ENCODE measurements at places on chromosomes 5 and 9. TPM values are rescaled to one million over a fixed set of nuclear protein-coding genes. Genes with fewer than 3 reads are reported as not detected.

DNA sequence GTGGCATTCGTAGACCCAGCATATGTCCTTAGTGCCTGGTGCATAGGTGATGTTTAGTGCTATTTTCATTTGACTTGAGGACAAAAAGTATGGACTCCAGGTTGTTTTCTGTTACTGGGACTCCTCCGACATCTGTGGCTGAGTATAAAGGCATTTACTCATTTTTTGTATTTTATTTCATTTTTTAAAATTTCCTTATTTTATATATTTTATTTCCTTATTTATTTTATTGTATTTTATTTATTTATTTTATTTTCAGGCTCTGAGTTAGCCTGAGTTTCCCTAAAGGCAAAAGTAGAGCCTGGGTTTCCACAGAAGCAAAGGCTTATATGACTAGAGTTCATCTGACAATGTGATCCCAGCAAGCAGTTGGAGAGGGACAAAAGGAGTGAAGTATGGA, 91.6 kb downstream of the FOCAD start:
- DNase-seq: no peak

- no peak for DNase-seq
These were observed 5.0 kb upstream of the CXXC5 start for GRCh38 chr5:139642891-139643871.

DNA sequence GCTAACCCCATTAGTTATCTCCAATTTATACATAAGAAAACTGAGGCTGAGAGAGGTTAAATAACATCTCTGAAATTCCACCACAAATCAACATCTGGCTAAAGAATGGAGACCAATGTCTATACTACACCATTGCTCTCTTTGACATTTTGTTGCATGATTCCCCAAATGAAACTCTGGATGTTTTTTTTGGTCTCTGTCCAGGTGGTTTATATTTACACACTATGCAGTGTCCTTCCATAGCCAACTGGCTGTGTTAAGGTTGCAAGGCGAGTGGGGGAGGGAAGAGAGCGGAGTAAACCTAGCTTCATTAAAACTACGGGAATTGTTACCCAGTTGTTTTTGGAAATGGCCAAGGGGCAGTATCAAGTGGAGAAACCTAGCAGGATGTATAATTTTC, 67.2 kb downstream of the KIF4B start:
- DNase-seq: no peak

DNA sequence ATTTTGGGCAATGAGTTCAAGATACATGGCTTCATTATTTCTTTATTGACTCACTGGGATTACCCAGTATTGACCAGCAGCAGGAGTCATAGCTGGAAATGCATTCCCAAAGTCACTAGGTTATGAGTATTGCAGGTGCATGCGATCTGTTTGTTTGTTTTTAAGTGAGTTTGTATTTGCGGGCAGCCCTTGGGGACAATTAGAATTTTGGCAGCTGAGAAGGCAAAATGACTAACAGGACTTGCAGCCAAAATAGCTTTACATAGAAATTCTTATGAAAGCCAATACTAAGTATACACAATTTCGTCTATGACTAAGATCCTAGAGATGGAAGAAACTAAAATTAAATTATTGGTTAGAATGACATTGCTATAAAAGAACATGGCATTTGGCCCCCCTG, 18.1 kb upstream of the RGMB start:
- DNase-seq: no peak

GRCh38 chr9:114409103-114409780, 21.5 kb upstream of the AKNA start:
- DNase-seq: no peak

DNA sequence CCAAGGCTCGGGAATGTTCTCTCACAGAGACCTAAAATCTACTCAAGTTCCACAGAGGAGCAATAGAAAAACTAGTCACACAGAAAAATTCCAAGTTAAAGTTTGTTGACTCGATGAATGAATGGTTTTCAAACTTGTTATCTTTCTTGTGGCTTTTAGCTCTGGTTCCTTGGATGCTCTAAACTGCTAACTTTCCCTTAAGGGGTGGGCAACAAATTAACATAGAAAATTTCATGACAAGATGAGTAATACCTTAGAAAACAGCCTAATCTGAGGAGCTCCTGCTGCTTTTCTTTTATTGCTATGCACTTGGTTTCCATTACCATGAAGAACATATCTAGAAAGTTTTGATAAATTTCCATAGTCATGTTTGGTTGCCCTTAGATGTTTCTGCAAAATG, 100.2 kb upstream of the CCDC112 start:
- no peak for DNase-seq

- DNase-seq: peak; percentile 6
These were observed 5.3 kb downstream of the CAMK2A start for GRCh38 chr5:150284311-150284710.

DNA sequence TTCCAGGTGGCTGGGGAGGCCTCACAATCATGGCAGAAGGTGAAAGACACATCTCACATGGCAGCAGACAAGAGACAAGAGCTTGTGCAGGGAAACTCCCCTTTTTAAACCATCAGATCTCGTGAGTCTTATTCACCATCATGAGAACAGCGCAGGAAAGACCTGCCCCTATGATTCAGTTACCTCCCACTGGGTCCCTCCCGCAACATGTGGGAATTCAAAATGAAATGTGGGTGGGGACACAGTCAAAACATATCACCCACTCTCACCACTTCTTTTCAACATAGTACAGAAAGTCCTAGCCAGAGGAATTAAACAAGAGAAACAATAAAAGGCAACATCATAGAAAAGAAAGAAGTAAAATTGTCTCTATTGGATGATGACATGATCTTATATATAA, 223.4 kb upstream of the SLC24A2 start:
- no peak for DNase-seq

DNA sequence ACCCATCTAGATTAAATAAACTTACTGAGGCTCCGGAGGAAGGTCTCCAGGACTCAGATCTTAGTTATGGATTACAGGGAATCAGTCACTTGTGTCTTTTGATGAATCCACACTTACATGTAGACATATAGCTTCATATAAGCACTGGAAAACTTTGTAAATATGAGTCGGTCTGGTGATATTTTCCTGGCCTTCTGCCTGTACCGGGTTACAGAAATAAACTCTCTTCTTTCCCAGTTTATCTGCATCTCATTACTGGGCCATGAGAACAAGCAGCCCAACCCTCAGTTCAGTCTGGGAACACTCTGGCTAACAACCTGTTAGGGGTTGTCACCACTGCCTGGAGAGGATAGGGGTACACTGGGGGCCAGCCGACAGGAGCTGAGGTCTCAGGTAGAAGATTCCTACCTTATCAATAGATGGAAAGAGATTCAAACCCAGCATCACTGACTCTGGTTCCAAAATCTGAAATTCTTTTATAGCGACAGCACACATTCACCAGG, 59.1 kb downstream of the THBS4 start:
- DNase-seq: no peak

- no peak for DNase-seq
These were observed 56.6 kb upstream of the LMNB1 start for GRCh38 chr5:126720369-126720768.

GRCh38 chr5:173202266-173202875, 32.6 kb downstream of the NKX2-5 start:
- DNase-seq: no peak

DNA sequence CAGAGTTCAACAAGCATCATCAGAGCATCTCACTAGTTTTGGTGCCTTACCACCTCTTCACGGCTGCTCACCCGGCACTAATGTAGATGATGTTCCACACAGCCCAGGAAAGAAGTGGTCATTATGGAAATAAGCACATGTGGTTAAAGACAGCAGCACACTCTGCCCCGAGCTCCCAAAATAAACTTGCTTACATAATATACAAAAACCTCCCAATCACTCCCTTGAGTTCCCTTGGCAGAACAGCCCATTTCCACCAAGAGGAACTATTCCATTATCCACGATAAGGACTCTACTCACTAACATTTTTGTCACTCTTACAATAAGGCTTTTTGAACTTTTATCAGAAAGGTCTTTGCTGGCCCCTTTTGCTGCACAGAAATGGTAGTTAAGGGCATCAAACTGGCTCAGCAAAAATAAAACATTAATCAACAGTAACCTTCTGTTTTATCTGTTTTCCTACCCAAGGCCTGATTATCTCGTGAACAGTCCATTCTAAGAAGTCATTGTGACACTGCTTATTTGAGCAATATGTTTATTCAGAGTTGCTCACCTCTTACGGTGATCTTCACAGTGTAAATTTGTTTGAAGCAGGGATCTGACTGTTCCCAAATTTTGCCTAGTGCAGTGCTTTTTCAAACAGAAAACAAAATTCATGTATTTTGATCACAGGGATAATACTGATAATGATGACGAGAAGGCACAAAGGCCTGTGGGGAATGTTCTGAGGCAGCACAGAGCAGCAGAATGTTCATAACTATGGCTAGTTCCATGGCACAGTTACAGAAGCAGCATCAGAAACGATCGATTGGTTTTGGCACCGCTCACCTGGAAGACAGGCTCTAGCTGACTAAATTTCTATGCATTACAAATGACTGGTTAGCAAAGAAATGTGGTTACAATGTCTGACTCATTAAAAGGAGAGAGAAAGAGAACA, 399.8 kb upstream of the PIK3R1 start:
- no peak for DNase-seq

DNA sequence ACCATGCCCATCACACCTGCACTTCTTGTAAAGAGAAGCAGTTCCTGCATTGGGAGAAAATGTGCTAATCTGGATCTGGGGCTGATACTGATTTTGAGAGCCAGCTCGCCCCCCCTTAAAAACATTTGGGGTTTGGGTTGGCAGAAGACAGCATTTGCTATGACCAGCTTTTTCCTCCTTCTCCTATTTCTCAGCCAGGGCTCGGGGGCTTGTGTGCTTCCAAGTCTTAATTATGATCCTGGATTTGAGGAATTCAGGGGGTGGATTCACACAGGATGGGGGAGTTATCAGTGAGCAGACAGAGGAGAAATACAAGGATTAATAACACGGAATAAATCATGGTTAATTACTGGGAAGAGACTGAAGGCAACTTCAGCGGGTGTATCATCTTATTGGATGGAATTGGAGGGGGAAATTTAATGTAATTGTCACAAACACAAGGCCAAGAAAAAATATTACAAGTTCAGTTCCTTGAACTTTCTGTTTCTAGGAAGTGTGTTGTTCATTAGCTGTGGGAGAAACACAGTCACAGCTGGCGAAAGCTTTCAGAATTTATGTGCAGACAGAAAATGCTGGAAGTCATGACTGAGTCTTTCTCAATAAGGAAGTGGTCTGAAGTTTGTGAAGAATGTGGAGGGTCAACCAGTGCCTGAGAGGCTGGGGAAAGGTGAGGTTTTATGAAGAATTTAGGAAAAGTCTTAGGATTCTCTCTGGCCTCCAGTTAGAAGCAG, 15.3 kb downstream of the C9orf152 start:
- no peak for DNase-seq

DNA sequence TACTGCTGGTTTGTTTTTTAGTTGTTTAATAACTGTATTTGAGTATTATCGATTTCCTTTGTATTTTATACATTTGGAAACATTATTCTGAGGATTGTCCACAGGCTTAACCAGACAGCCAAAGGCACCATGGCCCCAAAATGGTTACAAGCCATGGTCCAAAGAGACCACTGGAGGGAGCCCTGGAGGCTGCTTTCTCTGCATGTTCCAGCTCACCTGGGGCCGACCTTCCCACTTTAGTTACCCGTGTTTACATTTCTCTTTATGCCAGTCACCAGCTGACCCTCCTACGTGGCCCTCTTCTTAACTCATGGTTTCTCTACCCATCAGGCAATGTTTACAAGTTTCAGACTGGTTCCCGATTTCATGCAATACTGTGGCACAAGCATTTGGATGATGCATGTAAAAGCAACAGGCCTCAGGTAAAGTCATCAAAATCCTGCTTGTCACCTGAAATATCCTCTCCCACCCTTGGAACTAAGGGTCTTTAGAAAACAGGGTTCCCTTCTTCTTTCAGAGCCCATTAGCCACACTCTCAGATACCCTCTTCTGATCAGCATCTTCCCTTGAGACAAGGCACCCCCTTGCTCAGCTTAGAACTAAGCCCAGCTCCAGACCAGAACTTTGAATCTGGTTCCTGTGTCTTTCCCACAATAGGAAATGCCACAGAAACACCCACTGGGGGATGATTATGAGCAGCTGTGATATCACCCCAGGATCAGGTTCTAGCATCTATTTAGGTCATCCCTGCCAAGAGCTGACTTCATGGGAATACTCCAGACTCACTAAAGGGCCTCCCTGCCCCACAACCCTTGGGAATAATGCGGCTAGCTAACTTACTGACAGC, 49.9 kb upstream of the GARNL3 start:
- DNase-seq: peak; percentile 76

HSD17B3 gene
- 2.2 TPM for total RNA-seq

GFI1B gene
- not detected for total RNA-seq

PCDHB3 gene
- total RNA-seq: 36.9 TPM

CER1 gene
- total RNA-seq: 3.0 TPM

MTRR gene
- total RNA-seq: 37.9 TPM

ABCA1 gene
- total RNA-seq: 146 TPM

SLCO6A1 gene
- total RNA-seq: 1.6 TPM

PRLR gene
- not detected for total RNA-seq

UTP15 gene
- total RNA-seq: 19.4 TPM

PITX1 gene
- 0.76 TPM for total RNA-seq

SDHA gene
- 81.3 TPM for total RNA-seq
